ENCODE measurements at places on chromosomes 11 and 22.
A peak's percentile ranks its signal among the peaks of the same experiment; 100 is the strongest.

GRCh38 chr22:17552737-17553136 is 10.6 kb upstream of the SLC25A18 start:
- no peak for DNase-seq

DNA sequence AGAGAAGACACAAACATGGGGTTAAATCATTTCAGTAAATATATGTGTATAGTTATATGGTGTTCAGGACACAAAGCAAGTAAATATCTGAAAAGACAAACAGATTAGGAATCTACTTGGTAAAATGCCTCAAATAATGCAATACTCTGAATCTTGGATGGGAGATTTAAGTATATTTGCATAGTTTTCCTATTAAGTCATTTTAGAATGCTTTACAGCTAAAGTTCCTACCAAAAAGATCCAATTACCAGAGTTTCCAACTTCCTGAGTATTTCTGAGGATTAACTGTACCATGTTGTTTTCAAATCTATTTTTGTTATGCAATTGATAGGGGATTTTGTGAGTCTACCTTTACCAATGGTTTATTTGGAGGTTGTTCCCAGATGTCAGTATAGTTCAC is 424.4 kb upstream of the CCDC179 start:
- DNase-seq: no peak

- DNase-seq: no peak
Measured at GRCh38 chr11:7444091-7444981, 41.0 kb upstream of the OLFML1 start.

DNA sequence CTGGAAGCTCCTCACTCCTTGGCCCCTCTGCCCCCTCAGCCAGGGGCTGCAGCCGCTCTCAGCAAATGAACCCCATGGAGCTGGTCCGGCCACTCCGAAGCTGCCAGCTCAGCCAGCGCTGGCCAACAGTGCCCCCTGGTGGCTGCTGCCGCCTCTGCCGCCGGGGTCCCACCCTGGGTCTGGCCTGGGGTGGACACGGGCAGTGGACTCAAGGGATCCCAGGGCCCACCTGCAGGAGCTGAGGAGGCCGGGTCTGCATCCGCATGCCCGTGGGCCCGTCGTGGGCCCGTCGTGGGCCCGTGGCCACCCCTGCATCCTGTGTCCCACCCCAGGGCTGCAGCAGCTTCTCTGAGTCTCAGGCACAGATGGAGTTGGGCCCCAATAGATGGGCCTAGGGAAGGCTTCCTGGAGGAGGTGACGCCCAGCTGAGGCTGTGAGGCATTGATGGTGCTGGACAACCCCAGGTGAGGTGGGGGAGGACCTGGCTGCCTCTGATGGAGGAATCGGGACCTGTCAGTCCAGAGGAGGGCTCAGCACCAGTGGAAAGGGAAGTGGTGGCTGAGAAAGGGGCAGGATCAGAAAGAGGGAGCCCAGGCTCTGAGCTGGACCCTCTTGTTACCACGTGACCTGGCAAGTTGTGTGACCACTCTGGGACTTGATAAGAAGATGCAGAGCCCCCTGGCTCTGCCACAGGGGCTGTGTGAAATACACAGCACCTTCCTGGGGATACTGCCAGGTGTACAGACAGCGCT is 522.3 kb downstream of the BRD1 start:
- DNase-seq: peak; percentile 55

DNA sequence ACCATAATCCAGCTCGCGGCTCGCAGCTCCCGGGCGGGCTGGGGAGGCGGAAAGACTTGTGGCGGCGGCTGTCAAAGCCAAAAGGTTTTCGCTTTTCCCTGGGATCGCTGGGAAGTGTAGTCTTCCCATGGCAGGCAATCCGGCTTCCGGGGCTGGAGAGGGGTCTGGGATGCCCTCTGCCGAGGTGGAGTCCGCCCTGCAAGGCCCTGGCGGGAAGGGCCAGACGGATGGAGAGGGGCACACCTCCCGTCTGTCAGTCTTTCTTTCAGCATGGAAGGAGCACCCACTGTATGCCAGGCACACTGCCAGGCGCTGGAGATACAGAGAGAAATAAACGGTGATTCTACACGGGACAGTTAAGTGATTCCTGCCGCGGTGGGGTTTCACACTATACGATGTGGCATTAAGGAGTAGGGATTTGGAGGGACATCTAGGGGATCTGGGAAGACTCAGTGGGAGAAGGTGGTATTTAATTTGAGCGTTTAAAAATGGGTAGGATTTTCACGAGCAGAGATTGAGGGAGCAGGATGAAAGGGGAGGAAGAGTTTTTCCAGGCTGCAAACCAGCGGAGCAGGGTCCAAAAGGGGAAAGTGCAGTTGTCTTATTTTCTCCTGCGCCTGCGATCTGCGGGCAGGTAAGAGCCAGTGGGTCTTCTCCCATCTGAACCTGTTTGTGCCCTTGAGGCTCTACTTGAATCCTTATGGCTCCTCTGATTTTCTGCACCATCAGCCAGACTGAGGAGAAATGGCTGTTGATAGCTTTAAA is at the start of gene BACE1:
BACE1 (minus strand) TSS at position 60 of the 765 bp plus-strand sequence. CDS start 461 bp downstream, outside the sequence.
- DNase-seq: no peak

DNA sequence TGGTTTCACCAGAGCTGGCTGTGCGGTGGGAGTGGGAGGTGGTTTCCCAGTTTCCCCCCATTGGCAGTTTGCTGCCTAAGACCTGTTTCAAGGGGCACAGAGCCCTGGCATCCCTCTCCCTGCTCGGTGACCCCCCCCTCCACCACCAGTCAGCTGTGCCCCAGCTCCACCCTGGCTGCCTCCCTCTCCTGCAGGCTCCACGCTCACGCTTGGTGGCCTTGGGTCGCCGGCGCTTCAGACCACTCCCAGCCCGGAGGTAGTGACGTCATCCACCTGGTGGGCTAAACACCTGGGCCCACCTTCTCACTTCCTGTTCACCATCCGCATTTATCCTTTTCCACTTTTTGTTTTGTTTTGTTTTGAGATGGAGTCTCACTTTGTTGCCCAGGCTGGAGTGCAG is 7.8 kb downstream of the GAL start:
- no peak for DNase-seq

GRCh38 chr11:13105237-13105844 is 96.2 kb downstream of the RASSF10 start:
- DNase-seq: no peak

DNA sequence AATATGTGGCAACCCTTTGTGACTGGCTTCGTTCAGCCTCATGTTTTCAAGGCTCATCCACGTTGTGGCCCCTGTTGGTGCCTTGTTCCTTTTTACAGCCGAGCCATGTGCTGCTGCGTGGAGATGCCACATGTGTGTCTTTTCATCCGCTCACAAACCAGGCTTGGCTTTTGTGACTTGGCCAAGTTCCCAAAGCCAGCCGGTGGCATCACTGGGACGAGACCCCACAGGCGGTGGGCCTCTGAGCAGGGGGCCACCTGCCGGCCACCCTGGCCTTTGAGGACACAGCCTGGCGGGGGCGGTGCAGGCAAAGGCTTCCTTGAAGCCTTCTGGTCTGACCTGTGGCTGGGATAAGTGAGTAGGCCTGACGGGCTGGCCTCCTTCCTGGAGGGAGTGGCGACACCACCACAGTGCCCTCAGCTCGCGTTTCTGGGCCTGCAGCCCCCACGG is 10.5 kb downstream of the GRK2 start:
- no peak for DNase-seq

GRCh38 chr11:1053121-1053901 is 16.8 kb upstream of the MUC6 start:
- DNase-seq: no peak
